AG08396 (cell line): ENCODE measurements at places on chromosomes 5 and 9.
A peak's percentile ranks its signal among the peaks of the same experiment; 100 is the strongest.

GRCh38 chr9:106174346-106174745, 480.0 kb downstream of the TMEM38B start:
- DNase-seq: no peak

GRCh38 chr9:4566806-4567205, 76.5 kb downstream of the SLC1A1 start:
- no peak for DNase-seq

GRCh38 chr5:175463641-175464040, 14.7 kb upstream of the SFXN1 start:
- DNase-seq: no peak

- no peak for DNase-seq
These were observed 149.8 kb downstream of the MACIR start for GRCh38 chr5:103408408-103408807.

GRCh38 chr9:81878530-81878929, 49.7 kb upstream of the SPATA31D4 start:
- DNase-seq: no peak

- DNase-seq: peak; percentile 50
These were observed 158.1 kb upstream of the SHB start for GRCh38 chr9:38227061-38227540.

DNA sequence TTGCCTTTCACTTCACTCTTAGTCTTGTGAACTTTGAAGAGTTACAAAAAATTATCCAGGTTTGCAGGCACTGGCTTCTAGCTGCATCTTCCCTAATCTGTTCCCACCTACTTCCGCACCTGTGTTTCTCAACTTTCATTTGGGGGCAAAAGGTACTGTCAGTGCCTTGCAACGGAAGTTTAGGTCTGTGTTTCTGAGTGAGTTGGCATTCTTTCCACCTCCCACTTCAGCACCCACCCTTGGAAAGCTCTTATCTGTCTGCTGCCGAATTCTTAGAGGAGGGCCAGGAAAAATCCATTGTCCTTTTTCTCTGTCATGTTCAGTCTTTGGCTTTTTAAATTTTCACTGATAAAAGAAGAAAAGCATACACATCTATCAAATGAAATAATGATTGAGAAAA, 89.7 kb upstream of the RASGRF2 start:
- no peak for DNase-seq

DNA sequence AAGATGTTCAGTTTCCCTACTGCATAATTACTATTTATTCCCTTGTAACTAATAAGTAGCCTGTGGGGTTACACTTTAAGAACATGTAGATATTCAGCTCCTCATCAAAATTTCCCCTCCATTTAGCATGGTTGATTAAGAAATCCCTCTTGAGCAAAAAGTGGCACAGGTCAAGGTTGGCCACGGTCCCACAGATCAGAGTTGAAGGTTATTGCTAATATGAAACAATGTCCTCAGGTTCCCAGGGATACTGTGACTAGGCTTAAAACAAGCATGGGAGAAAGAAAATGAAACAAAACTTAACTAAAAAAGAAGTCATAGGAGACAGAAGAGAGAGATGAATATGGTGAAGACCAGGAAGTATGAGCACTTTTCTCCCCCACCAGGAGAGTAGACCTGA, 64.2 kb downstream of the RFK start:
- DNase-seq: no peak

GRCh38 chr5:16391858-16392649, 73.5 kb downstream of the ZNF622 start:
- DNase-seq: no peak

DNA sequence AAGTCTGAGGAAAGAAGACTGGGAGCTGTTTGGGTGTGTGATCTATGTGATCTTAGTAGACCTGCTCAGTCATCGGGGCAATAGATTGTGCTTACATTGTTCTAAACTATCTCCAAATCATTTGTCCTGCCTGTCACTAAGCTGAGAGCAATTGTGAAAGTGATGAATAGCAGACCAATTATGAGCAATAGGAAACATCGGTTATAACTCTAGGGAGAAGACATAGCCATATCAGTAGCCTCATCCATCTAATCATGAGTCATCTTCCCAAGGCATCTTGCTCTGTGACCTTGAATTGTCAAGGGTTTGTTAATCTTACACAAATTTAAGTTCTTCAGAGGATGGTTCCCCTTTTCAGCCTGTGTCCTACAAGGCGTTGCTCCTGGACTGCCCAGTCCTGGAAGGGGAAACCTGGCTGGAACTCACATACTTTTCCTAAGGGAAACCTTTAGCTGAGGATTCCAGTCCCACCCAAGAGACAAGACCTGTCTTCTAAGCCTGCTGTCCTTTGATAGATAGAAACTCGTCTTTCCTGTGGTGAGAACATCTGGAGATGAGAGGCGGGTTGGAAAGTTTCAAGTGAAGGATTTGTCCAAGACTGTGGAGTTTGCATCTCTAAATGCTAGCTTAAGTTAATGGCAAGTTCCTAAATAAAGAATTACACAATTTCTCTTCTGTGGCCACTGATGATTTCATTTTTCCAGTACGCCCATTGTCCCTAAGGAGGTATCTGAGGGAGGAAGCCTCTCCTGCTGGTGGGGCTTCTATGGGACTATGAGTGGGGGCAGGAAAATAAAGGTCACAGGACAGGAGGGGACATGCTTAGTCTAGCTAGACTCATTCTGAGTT, 53.9 kb upstream of the TRIM32 start:
- no peak for DNase-seq
